ENCODE measurements at places on chromosomes 16 and 17. TPM values are rescaled to one million over a fixed set of nuclear protein-coding genes. Genes with fewer than 3 reads are reported as not detected.

- DNase-seq = no peak
Observed at GRCh38 chr16:27195941-27196595, 7.3 kb upstream of the KDM8 start.

GRCh38 chr17:40526668-40527067 is 25.2 kb upstream of the TNS4 start:
- no peak for DNase-seq

- no peak for DNase-seq
Observed at GRCh38 chr17:73248532-73248931, 13.1 kb downstream of the CPSF4L start.

- no peak for DNase-seq
Observed at GRCh38 chr17:63405741-63406261, 40.3 kb downstream of the CYB561 start.

Gene KRT39
- polyA plus RNA-seq = not detected

DNA sequence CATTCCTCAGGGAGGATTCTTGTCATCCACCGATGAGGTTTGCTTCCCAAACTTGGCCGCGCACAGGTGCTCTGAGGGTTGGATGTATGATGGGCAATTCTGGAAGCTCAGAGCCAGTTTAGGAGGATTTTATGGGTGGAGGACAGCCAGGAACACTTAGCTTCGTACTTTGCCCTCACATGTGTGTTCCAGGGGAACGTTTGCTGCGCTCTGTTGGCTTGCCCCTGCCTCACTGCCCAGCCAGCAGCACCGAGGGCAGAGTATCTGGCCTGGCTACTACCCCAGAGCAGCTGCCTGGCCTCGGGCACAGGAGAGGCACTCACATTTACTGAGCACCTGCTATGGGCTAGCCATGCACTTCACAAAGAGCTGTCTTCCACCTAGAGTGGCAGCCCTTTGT is 14.1 kb downstream of the SEZ6 start:
- no peak for DNase-seq

DNA sequence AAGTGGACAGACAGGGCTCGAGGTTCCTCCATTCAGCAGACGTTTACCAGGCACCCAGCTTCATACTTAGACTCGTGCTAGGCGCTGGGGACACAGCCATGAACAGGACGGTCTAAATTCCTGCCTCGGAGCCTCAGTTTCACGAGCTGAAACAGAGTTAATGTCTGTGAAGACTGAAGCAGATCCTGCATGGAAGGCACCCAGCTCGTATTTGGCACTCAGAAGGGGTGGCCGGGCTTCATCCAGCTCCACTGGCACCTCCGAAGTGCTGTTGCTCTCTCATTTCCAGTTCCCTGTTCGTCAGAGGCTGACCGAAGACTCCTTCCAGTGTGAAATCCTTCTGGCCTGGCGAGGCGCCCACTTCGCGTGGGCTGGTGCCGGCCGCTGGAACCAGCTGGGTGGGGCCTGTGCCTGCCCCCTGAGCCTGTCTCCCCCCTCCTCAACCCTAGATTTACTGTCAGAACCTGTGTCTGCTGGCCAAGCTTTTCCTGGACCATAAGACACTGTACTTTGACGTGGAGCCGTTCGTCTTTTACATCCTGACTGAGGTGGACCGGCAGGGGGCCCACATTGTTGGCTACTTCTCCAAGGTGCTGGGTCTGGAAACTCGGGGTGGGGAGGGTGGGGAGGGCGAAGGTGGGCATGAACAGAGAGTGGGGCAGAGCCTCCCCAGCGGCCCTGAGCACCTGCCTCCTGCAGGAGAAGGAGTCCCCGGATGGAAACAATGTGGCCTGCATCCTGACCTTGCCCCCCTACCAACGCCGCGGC is 5.8 kb downstream of the PRSS8 start:
- no peak for DNase-seq

DNA sequence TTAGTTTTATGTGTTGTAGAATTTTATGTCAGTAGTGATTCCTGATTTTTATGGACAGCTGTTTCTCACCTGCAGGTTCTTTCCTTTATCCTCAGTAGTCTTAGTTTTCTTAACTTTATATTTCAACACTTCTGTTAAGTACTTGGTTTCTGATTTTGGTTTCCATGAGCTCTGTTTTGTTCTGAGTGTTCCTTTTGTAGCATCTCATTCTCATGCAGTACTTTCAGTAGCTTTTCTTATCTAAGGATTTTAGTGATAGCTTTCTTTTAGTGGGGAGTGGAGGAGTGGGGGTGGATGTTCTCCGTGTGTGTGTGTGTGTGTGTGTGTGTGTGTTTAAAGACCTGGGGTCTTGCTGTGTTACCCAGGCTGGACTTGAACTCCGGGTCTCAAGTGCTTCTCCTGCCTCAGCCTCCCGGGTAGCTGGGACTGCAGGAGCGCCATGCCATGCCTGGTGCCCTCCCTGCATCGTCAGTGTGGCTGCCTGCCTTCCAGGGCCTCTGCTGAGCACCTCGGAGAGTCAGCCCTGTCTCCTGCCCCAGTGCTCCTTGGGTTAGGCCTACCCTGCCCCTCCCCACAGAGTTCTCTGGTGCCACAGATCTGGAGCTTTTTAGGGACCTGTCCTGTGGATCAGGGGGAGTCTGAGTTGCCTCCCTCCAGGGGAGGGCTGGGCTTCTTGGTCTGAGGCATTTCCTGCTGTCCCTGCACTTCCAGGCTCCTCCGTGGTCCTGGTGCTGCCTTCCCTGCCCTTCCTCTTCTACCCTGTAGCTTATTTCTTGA is 4.3 kb upstream of the ZNF750 start:
- no peak for DNase-seq

DNA sequence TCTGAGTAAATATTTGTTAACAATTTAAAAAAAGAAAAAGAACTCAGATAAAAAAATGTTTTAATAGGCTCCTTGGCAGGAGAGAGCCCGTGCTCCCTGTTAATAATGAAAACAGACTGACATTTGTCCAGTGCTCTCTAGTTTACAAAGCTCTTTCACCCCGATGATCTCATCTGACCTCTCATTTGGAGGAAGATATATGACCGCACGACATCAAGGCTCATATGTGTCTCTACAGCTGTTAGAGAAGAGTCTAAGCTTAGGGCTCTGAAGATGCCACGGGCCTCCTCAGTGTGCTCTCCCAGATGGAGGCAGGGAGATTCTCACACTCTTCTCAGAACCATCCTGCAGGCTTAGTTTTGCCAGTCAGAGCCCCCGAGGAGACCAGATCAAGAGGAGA is 280.8 kb upstream of the IRX5 start:
- no peak for DNase-seq

DNA sequence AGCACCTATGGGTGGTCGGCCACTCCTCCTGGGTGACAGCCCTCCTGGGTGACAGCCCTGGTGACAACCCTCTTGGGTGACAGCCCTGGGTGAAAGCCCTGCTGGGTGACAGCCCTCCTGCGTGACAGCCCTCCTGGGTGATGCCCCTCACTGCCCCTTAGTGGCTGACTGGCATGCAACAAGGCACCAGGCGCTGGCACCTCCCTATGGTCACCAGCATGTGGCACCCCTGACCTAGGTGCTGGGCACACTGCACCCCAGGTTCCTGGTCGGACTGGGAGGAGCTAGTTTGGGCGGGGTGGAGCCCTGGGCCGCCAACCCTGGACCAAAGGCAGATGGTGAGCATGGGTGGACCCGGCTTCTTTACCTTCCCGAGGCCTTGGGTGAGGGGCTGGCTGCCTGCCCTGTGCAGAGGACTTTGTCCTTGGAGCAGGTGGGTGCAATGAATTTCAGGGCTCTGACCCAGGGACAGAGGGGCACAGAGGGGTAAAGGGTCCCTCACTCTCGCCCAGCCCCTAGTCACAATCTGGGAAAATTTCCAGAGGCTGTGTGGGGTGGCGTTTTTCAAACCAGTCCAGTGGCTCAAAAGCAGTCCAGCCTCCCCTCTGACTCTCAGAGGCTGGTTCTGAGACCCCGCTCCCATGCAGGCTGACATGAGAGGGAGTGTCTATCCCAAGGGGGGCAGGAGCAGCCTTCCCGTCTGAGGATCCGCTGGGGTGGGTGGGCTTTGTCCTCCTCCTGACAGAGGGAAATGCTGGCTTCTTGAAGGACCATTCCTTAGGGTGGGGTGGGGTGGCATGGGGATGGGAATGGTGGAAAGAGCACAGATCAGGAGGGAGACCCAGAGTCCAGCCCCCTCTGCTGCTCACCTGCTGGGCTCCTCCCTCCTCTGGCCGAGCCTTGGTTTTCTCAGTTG is 25.9 kb upstream of the TNFRSF13B start:
- no peak for DNase-seq

GRCh38 chr16:55257966-55258613 is 65.9 kb upstream of the IRX6 start:
- DNase-seq = peak; percentile 57

Gene ABCC12
- 0.02 TPM for polyA plus RNA-seq

- no peak for DNase-seq
Observed at GRCh38 chr17:51595826-51596398, 335.6 kb downstream of the UTP18 start.

Gene SSTR5
- polyA plus RNA-seq = 0.60 TPM

DNA sequence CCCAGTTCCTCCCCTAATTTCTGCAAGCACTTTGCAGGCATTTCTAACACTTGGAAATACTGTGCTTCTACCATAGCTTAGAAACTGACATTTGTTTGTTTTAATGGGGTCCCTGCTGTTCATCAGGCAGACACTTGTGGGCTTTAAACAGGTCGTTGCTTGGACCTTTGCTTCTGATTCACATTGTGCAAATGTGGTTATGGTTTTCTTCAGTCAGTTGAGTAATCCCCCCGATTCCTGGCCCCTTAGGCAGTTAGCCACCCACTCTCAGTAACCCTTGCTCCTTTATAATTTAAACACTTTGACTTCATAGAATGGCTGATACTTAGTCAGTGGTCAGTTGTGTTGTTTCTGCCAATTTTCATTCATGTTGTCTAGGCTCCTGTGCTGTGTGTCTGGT is 39.4 kb downstream of the SLC47A1 start:
- no peak for DNase-seq

- DNase-seq = peak; percentile 81
Observed at GRCh38 chr17:17749921-17750320, 68.7 kb downstream of the RAI1 start.

- no peak for DNase-seq
Observed at GRCh38 chr17:82930924-82931698, 91.3 kb upstream of the ZNF750 start.

DNA sequence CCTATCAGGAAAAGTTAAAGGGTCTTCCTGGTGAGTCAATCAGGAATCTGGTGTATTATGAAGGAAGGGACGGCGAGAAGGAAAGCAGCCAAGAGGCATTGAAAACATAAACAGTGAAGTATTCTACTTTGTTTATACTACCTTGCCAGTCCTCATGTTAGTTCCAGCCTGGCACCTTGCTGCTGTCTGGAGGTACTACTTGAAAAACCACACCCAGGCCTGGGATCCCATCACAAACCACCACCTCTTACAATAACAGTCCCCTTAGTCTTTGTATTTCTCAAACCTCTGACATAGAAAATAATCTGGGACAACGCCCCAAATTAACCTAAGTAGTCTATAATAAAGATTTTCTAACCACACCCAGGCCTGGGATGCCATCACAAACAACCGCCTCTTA is 676.7 kb upstream of the SOX9 start:
- no peak for DNase-seq

Gene C1QTNF1
- 2.1 TPM for polyA plus RNA-seq

GRCh38 chr17:70702683-70703255 is 533.4 kb downstream of the KCNJ2 start:
- no peak for DNase-seq
